ENCODE measurements at places on chromosomes 7 and 10.

GRCh38 chr7:124643311-124643811 lies 122.2 kb downstream of the GPR37 start:
- DNase-seq: no peak

DNA sequence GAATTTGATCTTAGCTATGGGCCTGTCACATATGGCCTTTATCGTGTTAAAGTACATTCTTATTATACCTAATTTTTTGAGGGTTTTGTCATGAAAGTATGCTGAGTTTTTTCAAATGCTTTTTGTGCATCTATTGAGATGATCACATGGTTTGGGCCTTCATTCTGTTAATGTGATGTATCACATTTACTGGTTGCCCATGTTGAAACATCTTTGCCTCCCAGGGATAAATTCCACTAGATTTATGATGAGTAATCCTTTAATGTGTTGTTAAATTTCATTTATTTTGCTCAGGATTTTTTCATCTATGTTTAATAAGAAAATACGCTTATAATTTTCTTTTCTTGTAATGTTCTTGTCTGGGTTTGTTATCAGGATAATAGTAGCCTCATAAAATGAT lies 442.0 kb downstream of the MDFIC start:
- no peak for DNase-seq

DNA sequence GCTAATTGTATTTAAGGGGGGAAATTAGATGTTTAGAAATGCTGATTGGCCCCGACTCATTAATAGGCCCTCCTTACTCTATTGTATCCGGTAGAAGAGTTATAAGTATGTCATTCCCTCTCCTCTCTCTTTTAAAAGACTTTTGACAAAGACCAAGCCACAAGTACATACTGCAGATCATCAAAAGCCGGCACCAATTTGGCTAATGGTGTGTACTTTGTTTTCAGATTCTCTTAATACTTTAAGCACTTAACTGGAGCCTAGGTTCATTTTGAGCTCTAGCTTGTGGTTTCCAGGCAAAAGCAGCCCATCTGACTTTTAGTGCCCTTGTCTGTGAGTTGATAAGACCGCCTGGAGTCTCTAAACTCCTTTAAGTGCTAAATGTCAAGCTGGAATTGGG lies 210.0 kb upstream of the LYZL1 start:
- no peak for DNase-seq

GRCh38 chr7:125412890-125413665 lies 483.5 kb upstream of the POT1 start:
- DNase-seq: no peak

DNA sequence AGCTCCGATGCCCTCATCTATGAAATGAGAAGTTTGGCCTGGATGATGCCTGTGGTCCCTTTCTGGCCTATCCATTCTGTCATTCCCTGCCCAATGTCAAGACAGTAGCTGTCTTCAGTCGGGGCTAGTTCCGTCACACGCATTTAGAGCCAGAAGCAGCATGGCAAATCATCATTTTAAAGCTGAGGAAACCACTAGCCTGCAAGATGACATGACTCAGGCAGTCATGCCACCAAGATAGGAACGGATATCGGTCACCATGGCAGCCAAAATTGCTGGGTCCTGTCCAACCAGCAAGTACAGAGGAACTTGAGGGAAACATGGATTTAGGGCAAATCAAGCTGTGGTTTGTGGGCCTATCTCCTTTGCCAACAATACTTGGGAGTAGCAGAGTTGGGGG lies 64.5 kb upstream of the MRLN start:
- no peak for DNase-seq

DNA sequence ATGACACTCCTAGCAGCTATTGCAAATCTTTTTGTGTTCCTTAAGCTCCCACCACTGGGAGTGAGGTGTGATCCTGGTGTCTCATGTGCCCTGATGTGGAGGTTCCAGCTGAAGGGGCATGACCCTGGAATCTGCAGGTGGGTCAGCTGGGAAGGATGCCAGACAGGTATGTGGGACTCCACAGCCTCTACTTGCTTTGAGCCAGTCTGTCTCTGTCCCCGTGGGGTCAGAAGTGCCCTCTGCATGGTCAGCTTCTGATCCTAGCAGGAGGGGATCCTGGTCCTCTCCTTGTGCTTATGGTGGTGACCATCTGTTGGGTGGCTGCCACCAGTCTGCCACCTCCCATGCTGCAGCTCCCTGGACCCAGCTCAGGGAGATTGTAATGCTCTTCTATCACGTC lies 51.1 kb upstream of the COMTD1 start:
- no peak for DNase-seq

DNA sequence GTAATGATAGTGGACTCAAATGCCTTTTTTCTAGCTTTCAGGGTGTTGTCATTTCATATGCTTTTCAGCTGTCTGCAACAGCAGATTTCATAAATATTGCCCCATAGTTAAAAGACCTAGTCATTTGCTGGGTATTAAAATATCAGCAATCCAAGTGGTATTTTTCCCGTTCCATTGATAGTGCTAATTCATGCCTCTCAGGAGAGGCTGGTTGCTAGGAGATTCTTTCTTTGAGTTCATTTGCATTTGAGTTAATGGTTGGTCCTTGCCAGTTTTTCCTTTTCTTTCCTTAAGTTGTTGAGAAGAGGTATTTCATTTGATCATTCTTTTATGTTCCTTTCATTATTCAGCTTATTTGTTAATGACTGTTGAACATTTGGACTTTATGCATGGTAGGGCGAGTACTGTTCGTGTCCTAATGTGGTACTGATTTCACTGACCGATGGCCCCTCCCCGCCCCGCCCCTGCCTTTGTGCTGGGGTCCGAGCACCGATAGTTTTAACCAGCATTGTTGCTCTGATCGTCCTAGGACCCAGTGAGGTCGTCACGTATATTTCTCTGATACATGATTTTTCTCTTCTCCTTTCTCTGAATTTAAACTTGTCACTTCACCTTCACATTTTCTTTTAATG lies 128.6 kb downstream of the CCNY start:
- DNase-seq: no peak

DNA sequence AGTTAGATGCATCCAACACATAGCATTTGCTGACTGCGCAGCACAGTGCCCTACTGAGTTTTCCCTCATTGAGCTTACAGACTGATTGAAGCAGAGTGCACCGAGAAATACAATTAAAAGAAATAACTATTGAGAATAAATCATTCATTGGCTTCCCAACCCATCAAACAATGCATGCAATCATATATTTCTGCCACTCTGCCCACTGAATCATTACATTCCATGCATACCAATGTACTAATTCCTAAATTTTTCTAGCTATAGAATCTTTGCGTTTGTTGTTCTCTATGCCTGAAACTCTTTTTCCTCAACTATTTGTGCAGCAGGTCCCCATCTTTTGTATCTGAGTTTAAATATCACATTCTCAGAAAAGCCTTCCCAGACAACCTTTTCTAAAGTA lies 783.8 kb downstream of the SORCS1 start:
- no peak for DNase-seq
